ENCODE measurements at places on chromosomes 7 and 10. TPM values are rescaled to one million over a fixed set of nuclear protein-coding genes. Genes with fewer than 3 reads are reported as not detected.

Gene SPDYE1
- not detected for total RNA-seq

Gene WASL
- total RNA-seq, result 30.0 TPM

Gene ZNF239
- total RNA-seq, result 7.7 TPM

Gene FGFBP3
- total RNA-seq, result 68.2 TPM

Gene ZNF804B
- total RNA-seq, result not detected

Gene CPVL
- total RNA-seq, result 43.8 TPM

Gene UNCX
- total RNA-seq, result not detected

Gene THAP5
- 19.5 TPM for total RNA-seq

Gene CRPPA
- total RNA-seq, result 0.66 TPM

Gene ADIRF
- 1.0 TPM for total RNA-seq

DNA sequence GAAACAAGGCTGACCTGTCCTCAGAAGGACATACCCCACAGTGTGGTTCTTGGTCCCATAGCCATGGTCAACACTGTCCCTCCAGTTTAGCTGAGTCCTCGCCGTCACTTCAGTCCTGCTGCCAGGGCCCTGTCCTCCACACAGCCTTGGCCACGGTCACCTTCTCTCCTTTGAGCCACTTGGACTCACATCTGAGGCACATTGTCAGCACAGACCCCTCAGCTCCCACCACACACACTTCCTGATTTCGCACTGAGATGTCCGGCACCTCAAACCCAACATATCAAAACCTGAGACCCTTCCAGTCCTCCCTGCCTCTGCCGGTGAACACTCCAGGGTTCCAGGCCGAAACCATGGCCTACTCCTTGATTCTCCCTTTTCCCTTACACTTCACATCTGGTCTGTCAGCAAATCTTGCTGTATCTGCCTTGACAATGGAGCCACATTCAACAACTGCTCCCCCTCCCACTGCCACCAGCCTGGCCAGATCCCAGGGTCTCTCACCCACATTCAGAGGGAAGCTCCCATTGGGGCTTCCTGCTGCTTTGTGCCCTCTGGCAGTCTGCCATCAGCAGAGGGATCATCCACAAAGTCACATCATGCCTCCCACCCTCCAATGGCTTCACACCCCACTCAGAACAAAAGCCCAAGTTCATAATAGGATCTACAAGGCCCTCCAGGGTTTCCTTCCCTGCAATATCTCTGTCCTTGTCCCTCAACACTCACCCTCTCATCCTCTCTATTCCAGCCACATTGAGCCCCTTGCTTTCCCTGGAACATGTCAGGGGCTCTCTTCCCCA lies 219.6 kb upstream of the SHH start:
- DNase-seq, result no peak

GRCh38 chr7:4958477-4959301 lies at the start of gene MMD2:
Gene MMD2 (minus strand): TSS chr7:4959187. CDS start chr7:4959017, 170 bp downstream.
- peak; percentile 55 for DNase-seq

- no peak for DNase-seq
These were observed 22.7 kb downstream of the JAZF1 start for GRCh38 chr7:28157831-28158416.

- no peak for DNase-seq
These were observed 2.8 kb downstream of the PDGFA start for GRCh38 chr7:516606-517456.

- no peak for DNase-seq
These were observed 349.5 kb downstream of the SEMA3D start for GRCh38 chr7:84837405-84837804.

DNA sequence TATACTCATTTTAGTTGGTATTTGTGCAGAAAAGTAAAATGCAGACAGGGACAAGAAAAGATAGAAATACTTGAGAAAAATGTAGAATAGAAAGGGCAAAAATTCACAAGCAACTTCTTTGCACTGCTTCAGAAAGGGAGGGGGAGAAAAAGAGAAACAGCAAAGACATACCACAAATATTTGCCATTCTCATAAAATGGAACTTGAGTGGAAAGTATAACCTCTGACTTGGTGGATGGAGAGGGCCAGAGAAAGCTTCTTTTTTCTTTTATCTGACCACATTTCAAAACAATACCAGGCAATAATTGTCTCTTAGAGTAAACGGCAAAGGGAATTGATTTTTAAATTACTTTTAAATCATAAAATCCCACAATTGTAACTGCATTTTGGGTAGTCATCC lies 35.8 kb upstream of the TRUB1 start:
- no peak for DNase-seq

GRCh38 chr10:7998831-7999230 lies 55.7 kb upstream of the GATA3 start:
- no peak for DNase-seq

GRCh38 chr10:33095867-33096815 lies 138.1 kb upstream of the ITGB1 start:
- peak; percentile 36 for DNase-seq

GRCh38 chr7:107975394-107976013 lies 27.5 kb downstream of the LAMB1 start:
- DNase-seq, result no peak

DNA sequence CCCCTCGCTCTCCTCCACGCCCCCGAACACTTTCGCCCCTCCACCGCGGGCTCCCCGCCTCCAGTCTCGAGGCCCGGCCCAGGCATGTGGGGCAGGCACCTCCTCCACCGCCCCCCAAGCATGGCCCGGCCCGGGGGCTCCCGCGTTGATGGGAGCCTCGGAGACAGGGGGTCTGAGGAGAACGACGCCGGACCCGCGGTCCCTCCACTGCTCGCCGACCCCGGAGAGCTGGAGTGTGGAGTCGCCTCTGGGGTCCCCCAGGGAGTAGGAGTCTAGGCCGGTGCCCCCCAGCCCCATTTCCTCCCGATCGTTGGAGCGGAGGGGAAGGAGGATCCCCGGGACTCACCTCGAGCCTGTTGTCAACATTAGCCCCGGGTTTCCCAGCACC lies 206 bp downstream of the UPF2 start:
- DNase-seq, result no peak

DNA sequence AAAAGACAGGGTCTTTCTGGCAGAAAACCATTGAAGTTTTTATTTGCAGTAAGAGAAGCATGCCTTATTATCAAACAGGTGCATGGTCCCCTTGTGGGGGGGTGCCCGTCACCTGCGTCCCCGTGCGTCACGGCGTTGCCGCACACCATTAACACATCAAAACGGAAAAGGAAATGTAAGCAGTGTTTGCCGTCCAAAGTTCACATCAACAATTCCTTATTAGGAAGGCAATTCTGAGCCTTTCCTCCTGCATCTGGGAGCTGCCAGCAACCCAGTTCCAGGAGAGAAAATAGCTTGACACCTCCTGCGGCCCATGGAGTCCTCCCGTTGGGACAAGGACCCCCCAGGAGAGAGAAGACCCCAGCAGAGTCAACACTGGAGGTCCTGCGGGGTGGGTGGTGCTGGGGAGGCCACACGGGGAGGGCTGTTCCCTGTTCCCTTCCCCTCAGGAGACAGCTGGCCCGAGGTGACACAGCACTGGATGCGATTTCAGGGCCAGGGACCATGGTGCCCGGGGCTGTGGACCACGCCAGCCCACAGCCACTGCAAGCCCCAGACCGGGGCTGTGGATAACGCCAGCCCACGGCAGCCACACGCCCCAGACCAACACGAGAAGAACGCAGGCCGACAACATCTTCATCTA lies 39.5 kb downstream of the DIP2C start:
- DNase-seq, result no peak

DNA sequence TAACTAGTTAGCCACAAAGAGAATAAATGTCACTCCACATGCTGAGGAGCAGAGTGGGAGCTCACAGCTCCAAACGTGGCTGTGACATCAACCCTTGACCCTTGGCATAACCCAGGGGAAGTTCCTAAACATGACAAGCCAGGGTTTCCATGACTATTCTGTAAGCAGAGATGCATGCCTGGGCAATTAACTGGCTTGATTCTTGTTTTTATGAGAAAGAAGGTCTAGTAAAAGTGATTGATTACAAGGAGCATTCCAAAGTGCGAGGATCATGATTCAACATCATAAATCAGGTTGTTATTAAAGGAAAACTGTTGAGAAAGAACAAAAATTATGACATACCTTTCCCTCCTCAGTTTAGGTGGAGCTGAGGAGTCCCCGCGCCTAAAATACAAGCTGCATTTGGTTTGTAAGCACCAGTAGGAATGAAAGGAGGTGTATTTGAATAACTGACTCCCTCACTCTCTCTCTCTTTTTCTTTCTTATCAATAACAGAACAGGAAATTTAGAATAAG lies 108.4 kb downstream of the SFMBT2 start:
- no peak for DNase-seq

GRCh38 chr7:98470485-98471240 lies 69.8 kb upstream of the BAIAP2L1 start:
- peak; percentile 98 for DNase-seq

- DNase-seq, result no peak
These were observed 117.1 kb downstream of the EBF3 start for GRCh38 chr10:129846991-129847391.

DNA sequence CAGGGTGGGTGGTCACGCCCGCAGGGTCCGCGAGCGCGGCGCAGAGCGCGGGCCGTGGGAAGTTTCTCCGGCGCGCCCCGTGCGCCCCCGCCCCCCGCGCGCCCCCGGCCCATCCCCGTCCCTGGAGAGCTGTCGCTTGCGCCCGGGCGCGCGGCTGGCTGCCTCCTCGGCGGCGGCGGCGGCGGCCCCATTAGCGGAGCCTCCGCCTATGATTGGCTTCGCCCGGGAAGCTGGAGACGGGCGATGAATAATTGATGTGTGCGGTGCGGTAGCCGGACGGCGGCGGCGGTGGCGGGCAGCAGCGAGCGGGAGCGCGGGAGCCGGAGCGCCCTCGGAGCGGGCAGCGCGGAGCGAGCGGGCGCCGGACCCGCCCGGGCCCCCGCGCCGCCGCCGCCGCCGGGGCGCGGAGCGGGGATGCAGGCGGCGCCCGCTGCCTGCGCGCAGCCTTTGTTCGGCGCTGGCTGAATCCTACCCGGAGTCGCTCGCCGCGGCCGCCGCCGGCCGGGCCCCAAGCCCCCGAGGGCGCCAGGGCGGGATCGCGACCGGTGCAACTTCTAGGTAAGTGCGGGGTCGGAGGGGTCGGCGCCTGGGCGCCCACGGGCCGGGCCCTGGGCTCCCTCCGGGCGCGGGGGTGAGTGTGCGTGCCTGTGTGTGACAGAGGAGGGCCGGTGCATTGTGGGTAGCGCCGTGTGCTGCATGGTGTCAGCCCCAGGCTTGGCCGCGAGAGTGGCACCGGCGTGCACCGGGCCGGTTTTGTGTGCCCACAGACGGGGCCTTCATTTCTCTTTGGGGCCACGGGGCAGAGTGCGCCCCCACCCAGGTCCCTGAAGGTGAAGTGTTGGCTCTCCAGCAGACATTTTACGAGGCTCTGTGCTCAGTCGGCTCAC lies 103.8 kb upstream of the PPIF start:
- peak; percentile 70 for DNase-seq

DNA sequence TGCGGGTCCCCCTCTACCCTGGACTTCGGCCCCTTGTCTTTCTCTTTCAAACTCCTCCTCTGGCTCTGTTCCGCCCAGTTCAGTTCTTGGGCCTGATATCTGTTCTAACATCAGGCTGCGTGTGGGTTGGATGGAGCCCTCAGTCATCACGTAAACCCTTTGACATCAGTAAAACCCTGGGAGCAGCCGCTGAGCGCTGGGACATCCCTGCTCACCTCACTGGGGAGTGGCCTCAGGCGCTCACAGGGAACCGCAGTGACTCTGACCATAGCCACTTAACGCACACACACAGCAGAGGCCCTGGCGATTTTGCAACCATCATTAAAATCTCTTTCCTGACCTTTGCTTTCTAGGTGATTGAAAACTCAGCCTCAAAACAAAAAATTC lies 113.3 kb downstream of the CYTH3 start:
- DNase-seq, result no peak

DNA sequence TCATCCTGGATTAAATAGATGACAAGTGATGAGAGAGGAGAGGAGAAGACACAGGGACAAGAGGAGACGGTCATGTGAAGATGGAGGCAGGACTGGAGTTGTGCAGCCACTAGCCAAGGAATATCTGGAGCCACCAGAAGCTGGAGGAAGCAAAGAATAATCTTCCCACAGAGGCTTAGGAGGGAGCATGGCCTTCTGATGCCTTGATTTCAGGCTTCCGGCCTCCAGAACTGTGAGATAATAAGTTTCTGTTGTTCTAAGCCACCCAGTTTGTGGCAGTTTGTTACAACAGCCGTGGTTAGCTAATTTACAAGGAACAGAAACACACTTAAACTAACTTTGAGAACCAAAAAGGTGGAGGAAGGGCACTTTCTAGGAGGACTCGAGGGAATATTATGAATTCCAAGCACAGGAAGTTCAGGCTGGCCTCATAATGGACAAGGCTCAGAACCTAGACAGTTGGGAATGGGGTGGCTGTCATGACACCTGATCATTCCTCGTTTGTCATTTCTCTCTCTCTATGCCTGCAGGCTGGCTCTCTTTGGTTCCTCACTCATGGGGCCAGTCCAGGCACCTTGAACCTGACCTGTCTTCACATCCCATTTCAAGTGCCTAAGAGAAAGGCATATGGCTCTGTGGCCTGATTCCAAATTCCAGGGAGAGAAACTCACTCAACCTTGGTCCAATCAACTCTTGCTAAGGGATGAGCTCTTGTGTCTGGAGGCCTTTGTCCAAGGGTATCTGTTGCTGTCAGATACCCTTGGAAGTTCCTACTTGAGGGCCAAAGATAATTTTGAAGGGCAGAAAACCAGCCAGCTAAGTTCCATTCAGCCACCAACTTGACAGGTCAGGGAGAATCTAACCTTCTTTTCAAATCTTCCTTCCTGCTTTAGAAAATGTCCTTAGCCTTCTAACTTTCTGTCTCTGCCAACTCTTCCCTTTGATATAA lies 33.5 kb upstream of the PDZD8 start:
- DNase-seq, result no peak

- no peak for DNase-seq
These were observed 42.0 kb downstream of the ABCA13 start for GRCh38 chr7:48213226-48213625.

DNA sequence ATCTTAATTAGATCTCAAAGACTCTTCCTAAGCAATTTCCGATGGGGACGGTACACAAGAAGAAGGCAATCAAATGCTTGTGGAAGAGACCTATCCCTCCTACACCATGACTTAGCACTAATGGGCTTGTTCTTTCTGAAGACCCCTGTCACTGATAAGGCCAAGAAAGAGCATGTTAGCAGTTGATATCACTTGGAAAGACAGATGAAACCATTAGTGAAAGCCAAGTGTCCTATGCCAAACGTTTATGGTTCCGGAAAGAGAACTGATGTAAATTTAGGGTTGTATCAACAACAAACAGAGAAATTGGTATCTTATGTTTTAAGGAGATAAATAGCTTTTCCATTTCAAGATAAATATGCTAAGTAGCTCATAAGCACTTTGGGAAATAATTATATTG lies 6.5 kb downstream of the UROS start:
- DNase-seq, result no peak

GRCh38 chr7:46369933-46370654 lies 449.0 kb upstream of the IGFBP3 start:
- no peak for DNase-seq

All from WTC11 (cell line).